ENCODE measurements at places on chromosomes 2 and 18.
A peak's percentile ranks its signal among the peaks of the same experiment; 100 is the strongest.

DNA sequence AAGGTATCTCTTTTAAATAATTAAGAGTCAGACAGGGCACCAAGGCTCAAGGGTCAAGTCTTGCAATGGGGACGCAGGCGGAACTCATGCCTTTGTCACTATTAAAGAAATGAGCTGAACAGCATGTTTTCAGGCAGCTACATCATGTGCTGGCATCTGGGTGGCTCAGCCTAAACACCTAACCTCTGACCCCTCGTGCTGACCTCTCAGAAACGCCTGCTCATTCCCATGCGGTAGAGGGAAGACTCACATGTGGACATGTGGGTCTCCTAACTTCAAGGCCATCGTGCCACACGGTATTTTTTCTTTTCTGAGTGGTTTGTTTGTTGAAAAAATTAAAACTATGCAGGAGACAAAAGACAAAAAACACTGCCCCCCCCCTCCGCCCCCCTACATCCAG, 31.3 kb downstream of the CYP27C1 start:
- DNase-seq: no peak

GRCh38 chr18:1779587-1779986, 791.7 kb downstream of the METTL4 start:
- no peak for DNase-seq

DNA sequence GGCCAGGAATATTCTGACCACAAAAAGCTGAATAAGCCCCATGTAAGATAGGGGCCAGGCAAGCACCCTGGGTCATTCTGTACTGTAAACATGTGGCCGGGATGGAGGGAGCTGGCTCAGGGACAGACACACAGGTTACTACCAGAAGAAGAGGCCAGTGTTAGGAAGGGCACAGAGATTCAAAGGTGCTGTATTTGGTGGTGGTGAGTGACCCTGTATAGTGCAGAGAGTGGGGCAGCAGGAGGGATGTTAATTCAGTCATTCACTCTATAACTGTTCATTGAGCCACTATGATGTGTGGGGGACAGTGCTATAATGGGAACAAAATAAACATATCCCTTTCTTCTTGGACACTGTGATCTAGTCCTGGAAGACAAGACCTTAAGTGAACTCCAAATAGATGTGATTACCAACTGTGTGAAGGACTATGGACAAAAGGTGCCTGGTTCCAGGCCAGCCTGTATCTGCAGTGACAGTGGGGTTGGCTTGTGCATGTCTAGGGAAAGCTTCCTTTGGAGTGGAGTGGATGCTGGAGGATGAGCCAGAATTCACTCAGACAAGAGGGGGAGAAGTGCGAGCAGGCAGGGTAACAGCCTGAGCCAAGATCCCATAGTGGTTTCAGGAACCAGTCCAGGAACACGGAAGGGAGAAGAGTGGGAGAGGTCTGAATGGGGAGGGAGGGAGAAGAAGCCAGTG, 8.3 kb downstream of the MOCOS start:
- DNase-seq: no peak

GRCh38 chr2:172900871-172901270, 165.2 kb downstream of the RAPGEF4 start:
- DNase-seq: no peak

DNA sequence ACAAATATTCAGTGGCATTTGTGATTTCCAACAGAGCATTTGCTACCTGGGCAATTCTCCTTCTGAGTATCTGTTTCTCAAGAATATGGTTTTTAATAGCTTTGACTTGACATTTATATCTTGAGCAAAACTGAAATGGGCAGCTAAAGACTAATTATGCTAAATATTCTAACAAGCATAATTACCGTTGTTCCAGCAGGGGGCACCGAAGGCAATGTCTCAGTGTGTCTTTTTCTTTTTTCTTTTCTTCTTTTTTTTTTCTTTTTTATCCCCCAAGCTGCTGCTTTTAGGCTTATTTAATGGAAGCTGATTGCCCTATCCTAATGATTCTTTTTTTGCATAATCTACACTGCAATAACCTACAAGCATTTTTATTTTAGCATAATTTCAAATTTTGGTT, 138.9 kb upstream of the NABP1 start:
- peak; percentile 39 for DNase-seq

GRCh38 chr2:27118525-27119329, at the start of gene CGREF1:
Gene CGREF1 (minus strand): TSS chr2:27119128. CDS start chr2:27104366, 14,762 bp downstream.
- DNase-seq: no peak

DNA sequence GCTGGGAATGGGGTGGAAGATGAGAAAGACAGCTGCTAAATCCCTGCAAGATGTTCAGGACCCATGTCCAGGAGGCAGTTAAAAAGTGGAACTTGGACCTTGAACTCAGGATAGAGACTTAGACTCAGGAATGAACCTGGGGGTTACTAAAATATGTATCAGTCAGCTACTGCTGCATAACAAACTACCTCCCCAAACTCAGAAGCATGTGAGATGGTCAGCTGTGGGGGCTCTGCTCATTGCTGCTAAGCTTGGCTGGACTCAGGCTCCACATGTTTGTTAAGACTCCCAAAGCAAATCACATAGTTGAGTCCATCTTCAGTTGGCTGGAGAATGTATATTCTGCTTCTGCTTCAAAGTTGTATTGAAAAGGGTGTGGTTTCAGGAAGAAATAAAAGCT, 61.4 kb upstream of the COPS8 start:
- DNase-seq: no peak

GRCh38 chr18:62524440-62525200, 1.8 kb downstream of the ZCCHC2 start:
- peak; percentile 64 for DNase-seq

GRCh38 chr18:11047156-11047555, 102.2 kb downstream of the PIEZO2 start:
- peak; percentile 62 for DNase-seq

DNA sequence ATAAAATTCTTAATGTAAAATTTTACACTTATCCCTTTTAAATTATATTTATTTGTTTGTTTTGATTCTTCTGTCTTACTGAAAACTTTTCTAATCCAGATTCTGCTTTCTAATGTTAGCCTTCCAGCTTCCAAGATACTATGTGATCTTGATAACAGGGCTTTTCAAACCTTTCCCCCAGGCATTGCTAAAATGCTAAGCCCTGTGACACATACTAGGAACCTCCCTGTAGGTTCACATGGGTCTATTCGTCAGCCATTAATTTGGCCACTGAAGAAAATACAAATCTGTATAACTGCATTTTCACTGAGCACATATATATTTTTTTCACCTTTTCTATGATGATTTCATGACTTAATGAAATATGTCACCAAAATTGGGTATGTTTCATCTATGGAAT, 92.8 kb upstream of the MAP4K3 start:
- no peak for DNase-seq

- DNase-seq: peak; percentile 66
Measured at GRCh38 chr18:26574958-26575864, 26.9 kb upstream of the KCTD1 start.

- no peak for DNase-seq
Measured at GRCh38 chr18:14930576-14930975, 182.6 kb downstream of the ANKRD30B start.

- DNase-seq: no peak
Measured at GRCh38 chr2:94873362-94874276, 2.4 kb downstream of the TEKT4 start.

DNA sequence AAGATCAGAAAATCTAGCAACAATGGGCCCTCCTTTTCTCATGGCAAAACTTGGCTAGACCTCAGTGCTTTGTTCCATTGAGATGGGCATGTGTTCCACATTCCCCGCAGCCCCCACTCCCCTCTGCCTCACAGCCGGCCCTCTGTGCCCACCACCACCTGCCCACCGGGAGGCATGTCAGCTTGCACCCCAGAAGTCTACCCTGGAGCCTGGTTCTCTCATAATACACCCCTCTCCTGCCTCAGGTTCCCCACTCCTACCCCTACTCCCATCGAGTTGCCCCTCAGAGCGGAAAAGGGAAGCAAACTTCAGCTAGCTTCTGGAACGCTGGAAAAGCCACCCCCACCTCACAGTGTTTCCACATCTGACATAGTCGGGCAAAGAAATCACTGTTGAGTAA, 219.0 kb downstream of the ANAPC1 start:
- DNase-seq: no peak

DNA sequence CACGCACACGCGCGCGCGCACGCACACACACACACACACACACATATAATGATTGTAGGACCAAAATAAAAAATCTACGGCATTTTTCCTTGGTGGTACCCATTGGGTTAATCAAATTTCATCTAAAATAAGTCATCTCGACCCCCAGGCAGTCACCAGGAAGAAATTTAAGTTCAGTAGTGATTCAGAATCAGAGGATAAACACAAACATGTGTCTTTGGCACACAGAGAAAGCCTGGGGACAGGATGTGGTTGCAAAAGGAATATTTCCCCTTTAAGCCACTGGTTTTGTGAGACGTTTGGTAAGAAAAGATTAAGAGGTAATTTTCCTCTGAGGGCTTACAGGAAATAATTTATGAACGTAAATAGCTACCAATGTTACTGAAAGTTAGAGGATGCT, 171.6 kb upstream of the PIEZO2 start:
- DNase-seq: peak; percentile 94

GRCh38 chr2:150450765-150451164, 36.7 kb downstream of the RND3 start:
- no peak for DNase-seq

DNA sequence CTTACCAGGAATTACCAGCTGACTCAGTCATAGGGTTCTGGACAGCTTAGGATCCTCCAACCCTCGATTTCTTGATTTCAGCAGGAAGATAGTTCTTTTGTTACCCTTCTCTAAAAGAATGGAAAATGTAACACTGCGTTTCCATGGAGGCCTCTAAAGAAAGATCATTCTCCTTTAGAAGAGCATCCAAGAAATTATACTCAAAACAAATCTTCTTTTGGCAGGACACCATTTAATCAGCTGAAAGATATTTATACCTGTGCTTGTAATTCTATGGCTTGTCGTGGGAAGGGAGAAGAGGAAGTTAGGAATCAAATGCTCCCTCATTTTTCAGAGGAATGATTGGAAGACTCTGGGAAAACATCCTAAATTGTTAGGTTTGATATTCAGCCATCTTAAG, 130.5 kb downstream of the RAB3GAP1 start:
- DNase-seq: no peak

GRCh38 chr2:80454628-80455027, 150.1 kb upstream of the LRRTM1 start:
- no peak for DNase-seq

Measured in EL (cell line).